ENCODE measurements at places on chromosomes 12 and 14.

DNA sequence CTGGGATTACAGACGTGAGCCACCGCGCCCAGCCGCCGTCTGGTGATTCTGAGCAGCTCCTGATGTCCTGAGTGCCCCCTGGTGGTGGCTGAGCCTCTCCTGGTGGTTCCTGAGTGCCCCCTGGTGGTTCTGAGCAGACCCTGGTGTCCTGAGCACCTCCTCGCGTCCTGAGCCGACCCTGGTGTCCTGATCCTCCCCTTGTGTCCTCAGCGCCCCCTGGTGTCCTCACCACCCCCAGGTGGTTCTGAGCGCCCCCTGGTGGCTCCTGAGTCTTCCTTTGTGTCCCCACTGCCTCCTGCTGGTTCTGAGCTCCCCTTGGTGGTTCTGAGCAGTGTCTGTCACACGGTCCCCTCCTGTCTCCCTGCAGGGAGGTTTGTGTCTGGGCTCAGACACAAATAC lies 1304.9 kb downstream of the TMEM121 start:
- no peak for DNase-seq

DNA sequence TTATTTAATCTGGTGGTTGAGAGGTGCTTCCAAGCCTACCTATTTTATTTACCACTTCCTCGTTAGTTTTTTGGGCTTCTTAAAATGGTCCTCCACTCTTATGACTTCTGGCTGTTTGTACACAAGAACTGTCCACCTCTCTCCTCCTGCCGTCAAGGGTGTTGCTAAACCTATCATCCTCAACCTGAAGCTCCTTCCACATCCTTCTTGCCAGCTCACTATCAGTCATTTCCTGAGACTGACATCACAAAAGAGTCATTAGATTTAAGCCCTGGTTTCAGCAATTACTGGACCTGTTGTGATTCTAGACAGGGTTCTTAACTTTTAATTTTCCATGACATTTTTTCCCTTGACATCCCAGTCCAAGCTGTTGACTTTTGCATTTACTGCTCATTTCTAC lies 91.9 kb downstream of the BICD1 start:
- no peak for DNase-seq

GRCh38 chr14:91118511-91119068 lies 4.7 kb downstream of the DGLUCY start:
- no peak for DNase-seq

DNA sequence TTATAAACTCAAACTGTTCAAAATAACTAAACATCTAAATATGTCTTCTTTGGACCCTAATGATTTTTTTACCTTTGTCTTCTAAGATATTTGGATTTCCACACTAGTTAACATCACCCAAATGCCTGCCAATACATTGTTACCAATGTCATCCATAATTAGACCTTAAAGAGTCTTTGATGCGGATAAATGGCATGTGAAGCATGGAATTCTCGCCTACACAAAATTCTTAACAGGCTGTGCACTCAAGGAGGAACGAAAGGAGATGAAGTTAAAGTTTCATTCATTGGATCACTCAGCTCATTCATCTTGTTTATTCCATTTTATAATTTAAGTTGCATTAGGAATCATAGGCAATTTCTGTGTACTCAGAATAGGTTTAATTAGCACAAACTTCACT lies 219.7 kb downstream of the ACSS3 start:
- DNase-seq, result no peak

DNA sequence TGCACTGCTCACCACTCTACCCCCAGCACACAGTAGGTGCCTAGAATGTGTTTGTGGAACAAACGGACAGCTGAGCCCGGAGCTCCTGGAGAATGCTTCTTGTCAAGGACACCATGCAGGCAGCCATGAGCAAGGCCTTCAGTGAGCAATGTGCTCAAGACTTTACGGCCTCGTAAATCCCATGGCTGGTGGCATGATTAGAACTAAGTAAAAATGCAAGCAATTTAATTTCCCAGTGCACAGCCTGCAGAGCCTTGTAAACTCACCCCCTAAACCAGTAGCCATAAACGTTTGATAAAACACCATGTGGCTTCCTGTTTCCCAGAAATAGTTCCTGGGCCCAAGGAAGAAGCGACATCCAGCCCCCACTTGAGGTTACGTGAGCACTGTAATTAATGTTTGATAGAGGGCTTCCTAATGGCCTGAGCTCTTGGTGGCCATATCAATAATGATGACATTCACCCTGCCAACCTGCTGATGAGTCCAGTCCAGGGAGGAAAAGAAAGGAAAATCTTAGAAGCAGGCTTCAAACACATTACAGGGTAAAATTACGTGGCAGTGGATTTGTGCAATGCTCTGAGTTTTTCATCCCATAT lies 36.4 kb upstream of the FICD start:
- DNase-seq, result no peak

- DNase-seq, result no peak
These were observed 372.2 kb downstream of the RAD51B start for GRCh38 chr14:68191567-68192321.

DNA sequence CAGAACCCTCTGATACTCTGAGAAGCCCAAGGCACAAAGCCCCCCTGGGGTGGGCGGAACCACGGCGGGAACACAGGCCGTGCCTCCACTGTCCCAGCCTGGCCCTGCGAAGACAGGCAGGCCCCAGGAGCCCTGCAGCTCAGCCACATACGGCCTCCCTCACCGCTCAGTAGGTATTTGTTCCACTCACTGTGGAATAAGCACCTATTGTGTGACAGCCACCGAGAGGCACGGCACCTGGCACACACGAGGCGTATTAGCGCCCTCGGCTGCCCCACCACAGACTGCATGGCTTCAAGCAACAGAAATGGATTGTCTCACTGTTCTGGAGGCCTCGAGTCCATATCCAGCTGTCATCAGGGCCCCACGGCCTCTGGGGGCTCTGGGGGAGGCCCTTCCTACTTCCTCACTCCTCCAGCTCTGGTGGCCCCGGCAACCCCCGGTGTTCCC lies 66.3 kb downstream of the NCOR2 start:
- DNase-seq, result no peak

DNA sequence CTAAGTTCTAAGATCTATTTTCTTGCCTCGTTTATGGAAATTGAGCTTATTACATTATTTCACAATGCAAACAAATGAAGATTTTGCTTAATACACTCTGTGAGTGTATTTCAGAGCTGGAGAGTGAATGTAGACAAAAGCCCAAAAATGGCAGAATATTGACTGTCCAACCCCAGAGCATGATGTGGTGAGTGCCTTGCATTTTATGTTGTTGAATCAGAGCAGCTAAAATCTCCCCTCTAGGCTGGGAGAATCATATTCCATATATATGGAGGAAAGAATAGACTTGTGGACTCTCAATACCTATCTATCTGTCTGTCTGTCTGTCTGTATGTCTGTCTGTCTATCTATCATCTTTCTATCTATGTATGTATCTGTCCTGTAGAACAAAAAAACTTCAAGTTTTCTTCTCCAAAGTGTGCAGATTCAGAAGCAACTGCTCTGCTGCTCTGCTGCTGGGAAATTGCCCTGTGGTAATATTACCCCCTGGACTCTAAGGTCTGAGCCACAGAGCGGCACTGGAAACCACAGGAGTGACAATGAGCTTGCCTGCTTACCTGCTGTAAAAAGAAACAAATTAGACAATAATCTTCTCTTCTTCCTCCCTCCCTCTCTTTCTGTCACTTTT lies 209.4 kb upstream of the PRICKLE1 start:
- no peak for DNase-seq

- DNase-seq, result no peak
These were observed 55.0 kb downstream of the OSBPL8 start for GRCh38 chr12:76504606-76505005.

- no peak for DNase-seq
These were observed 575 bp downstream of the L2HGDH start for GRCh38 chr14:50311337-50311971.

DNA sequence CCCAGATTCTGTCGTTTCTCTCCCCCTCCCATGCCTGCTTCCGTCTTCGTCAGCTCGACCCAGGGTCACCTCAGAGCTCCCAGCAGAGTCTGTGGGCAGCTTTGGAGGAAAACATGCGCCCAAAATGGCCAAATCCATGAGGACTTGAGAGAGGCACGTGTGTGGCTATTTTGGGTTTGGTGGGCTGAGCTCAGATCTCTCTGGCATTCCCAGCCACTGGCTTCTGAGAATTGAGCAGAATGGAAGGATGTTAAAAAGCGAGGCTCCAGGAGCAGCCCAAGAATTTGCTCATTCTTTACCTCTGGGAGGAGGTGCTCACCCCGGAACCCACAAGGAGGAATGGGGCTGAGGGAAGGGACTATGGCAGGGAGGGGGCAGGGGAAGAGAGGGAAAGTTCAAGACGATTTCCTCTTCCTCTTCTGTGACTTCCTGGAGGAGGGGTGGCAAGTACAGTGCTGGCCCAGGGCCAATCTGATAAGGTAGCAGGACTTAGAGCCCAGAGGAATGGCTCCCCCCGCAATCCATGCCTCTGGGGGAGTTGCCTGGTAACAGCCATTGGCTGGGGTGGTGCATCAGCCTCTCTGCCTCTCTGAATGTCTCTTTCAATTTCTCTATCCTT lies 20.1 kb downstream of the TSPAN9 start:
- DNase-seq, result no peak

- DNase-seq, result no peak
These were observed 88.7 kb downstream of the APAF1 start for GRCh38 chr12:98733667-98734350.

DNA sequence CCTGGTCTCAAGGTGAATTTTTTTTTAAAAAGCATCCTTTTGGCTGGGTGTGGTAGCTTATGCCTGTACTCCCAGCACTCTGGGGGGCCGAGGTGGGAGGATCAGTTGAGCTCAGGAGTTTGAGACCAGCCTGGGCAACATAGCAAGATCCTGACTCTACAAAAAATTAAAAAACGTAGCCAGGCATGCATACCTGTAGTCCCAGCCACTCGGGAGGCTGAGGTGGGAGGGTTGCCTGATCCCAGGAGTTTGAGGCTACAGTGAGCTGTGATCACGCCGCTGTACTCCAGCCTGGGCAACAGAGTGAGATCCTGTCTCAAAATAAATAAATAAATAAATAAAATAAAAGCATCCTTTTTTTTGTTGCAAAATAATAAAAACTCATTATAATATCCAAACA lies 12.4 kb downstream of the TSPAN9 start:
- DNase-seq, result no peak

GRCh38 chr12:74049348-74049747 lies 488.3 kb upstream of the ATXN7L3B start:
- DNase-seq, result no peak
